ENCODE measurements at places on chromosomes 5 and 9.

GRCh38 chr9:85515021-85515420 lies 226.7 kb downstream of the AGTPBP1 start:
- DNase-seq, result peak; percentile 22

GRCh38 chr5:159786901-159787691 lies 129.2 kb upstream of the ADRA1B start:
- DNase-seq, result no peak

- DNase-seq, result no peak
These were observed 242.6 kb upstream of the MVB12B start for GRCh38 chr9:126084008-126084407.

GRCh38 chr5:155738616-155739015 lies 588.3 kb upstream of the SGCD start:
- DNase-seq, result no peak

DNA sequence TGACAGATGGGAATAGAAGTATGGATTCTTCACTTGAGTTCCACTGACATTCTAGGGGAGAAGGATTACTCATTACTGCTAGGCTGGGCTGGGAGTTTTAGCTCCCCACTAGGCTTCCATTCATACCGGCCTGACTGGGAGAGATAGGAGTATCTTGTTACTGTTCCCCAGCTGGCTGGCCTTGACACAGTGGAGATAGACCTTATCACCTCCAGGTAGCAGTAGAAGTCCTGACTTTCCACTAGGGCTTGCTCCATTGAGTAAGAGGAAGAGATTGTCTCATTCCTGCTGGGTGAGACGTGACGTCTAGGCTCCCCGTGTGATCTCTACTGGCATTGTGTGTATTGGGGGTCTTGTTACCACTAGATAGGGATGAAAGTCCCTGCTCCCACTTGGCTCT lies 156.4 kb downstream of the CACNA1B start:
- no peak for DNase-seq

- no peak for DNase-seq
These were observed 9.6 kb downstream of the LHX6 start for GRCh38 chr9:122218935-122219855.

- no peak for DNase-seq
These were observed 3.1 kb upstream of the GNPDA1 start for GRCh38 chr5:142015781-142016533.

- no peak for DNase-seq
These were observed 558.0 kb downstream of the EBF1 start for GRCh38 chr5:158541536-158542297.

GRCh38 chr5:74375271-74375670 lies 265.3 kb downstream of the ENC1 start:
- no peak for DNase-seq

DNA sequence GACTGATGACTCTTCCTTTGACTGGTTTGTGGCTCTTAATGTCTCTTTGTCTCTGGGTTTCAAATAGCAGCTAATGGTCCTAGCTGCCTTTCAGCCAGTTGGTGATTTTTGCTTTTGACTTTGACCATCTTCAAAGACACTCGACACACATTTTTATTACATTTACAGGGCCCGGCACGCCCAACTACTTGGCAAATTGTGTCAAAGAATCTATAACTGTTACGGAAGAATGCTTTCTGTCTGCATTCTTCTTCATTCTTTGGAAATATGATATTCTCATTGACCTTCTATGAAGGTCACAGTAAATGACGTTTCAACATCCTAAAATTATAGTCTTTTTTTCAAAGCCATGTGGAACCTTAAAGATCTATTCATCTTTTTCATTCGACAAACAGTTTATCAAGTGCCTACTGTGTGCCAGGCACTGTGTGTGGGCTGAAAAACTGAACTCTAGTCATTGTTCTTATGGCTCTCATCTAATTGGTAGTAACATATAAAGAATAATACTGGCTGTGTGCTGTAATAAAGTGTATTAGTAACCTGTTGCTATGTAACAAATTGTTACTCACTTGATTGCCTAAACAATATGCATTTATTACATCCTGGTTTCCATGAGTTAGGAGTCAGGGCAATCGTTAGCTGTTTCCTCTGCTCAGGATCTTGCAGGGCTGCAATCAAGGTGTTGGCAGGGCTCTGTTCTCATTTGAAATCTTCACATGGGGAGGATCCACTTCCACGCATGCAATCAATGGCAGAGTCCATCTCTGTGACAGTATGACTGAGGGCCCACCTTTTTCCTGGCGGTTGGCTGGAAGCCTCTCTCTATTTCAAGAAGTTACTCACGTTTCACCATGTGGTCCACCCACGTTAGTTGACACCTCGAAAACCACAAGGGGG lies 7.0 kb upstream of the WHRN start:
- no peak for DNase-seq

DNA sequence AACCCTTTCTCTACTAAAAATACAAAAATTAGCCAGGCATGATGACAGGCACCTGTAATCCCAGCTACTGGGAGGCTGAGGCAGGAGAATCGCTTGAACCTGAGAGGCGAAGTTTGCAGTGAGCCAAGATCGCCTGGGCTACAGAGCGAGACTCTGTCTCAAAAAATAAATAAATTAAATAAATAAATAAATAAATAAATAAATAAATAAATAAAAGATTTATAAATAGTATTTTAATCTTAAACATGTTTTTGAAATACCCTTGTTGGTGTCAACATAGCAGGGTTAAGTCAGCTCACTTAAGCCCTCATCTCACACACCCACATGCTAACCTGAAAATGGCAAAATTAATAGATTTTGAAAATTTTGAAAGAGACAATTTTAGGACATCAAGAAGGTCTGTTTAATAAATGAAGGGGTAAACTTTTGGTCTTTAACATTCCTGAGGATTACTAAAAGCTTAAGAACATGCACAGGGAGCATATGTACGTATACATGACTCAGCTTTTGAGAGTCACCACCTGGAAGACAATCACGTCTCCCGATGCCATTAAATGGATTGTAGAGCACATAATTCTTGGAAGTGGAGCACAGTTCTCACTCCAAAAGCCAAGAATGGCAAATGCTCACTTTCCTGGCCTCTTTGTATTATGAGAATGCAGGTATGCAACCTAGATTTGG lies 202.5 kb downstream of the GDNF start:
- DNase-seq, result no peak

- no peak for DNase-seq
These were observed 59.0 kb downstream of the BASP1 start for GRCh38 chr5:17276445-17276844.

DNA sequence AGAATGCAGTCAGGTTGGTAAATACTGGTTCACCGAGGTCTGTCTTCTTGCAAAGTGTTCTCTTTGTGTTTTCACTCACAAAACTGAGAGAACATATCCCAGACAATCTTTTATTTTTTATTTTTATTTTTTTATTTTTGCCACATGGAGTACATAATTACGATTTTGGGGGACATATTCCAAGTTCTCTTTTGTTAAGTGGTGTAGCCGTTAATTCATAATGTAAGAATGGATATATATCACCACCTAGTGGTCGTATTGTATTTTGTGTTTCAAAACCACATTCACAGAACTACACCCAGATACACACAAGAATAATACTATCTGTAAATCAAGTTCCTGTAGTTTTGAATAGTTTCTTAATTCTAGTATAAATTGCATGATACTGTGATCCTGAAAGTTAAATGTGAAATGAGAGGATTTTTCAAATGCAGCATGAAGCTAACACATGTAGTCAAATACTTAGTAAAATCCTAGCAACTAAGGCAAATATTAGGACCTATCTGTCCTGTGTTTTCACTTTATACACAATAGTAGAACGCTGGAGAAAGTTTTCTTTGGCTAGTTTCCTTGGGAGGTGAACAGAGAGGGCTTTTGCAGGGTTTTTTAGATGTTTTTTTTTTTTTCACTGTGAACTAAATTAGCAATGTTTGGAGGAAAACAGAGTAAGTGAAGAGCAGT lies 92.7 kb downstream of the VCAN start:
- DNase-seq, result peak; percentile 35

DNA sequence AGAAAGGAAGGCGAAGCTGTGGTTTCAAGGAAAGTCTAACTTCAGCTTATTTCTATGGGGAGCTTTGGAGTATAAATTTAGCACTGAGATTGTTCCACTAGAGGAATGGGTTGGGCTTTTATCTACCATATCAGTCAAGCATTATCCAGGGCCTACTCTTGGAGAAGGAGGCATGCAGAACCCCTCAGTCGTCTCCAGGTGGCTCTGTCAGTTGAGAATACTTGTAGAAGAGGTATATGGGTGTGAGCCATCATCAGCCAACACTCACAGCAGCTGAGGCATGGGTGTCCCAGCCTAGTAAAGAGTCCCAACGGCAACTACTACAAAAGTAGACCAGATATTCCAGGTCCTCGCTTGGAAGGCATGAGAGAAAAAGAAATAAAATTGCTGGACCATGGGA lies 548.5 kb upstream of the GRAMD2B start:
- DNase-seq, result no peak

DNA sequence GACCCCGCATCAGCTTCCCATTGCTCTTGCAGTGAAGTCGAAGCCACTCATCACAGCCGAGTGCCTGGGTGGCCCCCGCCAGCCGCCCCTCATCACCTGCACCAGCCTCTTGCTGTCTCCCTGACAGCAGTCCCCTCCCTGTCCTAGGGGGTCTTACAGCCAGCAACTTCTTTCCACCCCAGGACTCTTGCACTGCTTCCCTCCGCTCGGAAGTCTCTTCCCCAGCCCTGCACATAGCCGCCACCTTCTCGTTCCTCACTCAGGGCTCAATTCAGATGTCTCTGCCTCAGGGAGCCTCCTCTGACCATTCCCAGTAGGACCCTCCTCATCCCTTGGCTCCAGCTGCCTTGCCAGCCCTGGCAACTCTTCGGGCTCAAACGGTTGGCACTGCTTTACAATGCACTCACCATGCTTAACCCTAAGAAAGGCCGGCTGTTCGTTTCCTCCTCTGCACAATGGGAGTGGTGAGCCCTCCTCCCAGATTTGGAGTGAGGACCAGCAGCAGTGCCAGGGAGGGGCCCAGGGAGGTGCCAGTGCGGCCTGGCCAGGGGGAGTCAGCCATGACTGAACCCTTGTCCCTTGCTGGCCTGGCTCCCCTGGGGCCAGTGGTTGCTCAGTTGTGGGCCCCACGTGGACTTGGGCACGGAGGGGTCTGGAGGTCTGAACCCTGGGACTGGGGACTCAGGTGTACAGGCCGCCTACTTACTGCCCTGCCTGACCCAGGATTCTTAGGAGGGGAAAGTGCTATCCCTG lies 6.1 kb downstream of the TCF7 start:
- DNase-seq, result no peak

- DNase-seq, result peak; percentile 74
These were observed 26.2 kb downstream of the CARNMT1 start for GRCh38 chr9:75001719-75002421.

DNA sequence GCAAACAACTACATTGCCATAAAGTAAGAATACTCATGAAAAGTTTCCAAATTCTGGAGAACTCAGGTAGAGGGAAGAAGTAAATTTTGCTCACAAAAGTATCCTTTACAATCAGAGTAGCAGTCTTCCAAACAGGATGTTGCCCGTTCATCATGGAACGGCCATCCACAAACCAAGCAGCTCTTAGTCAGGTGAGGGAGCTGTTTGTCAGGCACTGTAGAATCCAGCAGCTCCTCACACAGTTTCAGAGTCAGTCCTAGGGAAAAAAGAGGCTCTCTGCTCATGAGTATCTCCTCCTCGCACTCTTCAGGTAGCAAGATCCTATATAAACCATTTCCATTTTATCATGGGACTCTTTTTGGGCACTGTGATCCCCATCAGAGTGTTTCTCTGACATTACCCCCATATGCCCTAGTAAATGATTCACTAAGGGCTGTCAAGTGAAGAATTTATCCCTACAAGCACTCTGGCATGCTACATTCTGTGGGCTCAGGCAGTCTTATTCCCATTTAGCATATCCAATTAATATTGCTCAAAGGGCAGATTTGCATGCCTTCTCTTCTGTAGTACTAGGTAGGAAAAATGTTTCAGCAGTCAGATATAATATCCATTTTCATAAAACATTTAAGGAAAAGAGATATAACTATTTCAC lies 97.9 kb downstream of the WDR41 start:
- no peak for DNase-seq

- no peak for DNase-seq
These were observed 34.1 kb downstream of the IRF1 start for GRCh38 chr5:132456296-132456986.

DNA sequence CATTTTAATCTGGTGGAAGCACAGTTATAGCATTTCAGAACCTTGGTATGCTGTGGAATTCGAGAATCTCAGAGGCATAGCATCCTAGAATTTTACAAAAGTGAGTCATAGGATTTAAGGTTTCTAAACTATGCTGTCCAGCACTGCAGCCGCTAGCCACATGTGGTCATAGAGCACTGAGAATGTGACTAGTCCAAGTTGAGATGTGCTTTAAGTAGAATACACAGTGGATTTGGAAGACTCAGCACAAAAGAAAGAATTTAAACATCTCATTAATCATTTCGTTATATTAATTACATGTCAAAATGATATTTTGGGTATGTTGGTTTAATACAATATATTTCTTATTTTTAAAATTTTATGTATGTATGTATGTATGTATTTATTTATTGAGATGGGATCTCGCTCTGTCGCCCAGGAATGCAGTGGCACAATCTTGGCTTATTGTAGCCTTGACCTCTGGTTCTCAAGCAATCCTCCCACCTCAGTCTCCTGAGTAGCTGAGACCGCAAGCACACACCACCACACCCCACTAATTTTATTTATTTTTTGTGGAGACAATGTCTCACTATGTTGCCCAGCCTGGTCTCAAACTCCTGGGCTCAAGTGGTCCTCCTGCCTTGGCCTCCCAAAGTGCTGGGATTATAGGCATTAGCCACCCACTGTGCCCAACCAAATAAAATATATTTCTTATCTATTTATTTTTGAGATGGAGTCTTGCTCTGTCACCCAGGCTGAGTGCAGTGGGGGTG lies 20.4 kb upstream of the RPS14 start:
- DNase-seq, result no peak

Data from HCT116 (cell line).